ENCODE measurements at places on chromosomes 2 and 18. TPM values are rescaled to one million over a fixed set of nuclear protein-coding genes. Genes with fewer than 3 reads are reported as not detected.

GRCh38 chr2:56626927-56627326, 443.1 kb downstream of the CCDC85A start:
- DNase-seq = no peak

NR4A2 gene
- total RNA-seq = 7.9 TPM

- no peak for DNase-seq
These were observed 151.6 kb upstream of the CAPN13 start for GRCh38 chr2:30958918-30959265.

DNA sequence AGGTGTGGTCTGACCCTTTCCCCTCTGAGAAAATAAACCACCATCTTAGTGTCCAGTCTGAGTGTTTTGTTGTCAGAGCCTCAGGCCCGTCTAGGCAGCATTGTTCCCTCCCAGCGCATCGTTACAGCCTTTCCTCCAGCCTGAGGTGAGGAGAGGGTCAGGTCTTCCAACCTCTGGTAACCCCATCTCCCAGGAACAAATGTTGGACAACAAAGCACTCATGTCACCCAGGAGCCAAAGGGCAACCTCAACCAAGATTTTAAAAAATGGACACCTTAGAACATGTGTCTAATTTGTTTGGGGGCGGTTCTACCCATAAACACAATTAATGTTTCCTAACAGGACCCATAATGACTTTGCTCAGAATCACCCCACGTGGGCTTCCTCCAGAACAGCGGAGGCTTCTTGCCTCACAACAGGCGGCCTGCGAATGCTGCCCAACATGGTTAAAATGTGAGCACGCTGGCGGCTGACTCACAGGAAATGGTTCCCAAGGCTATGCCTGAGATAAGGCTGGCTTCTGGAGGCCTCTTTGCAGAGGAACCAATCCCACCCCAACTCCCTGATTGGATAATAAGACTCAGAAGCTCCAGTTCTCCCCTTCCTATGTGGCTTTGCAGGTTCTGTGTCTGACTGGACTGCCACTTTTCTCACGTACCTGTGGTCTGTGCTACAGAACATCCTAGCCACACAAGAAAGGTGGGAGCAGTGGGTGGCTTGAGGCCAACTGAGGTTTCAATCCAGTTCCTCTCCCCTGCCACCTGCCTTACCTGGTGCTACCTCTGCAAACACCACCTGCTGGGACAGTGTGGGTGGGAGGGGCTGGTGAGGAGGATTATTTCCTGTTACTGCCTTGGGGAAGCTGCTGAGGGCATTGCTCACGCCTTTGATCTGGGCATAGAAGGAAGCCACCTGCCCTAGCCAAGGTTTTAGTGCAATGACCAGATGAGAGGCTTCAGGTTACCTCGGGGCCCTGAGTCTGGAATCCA, 108.8 kb downstream of the B3GNT2 start:
- DNase-seq = no peak

PMAIP1 gene
- 4.6 TPM for total RNA-seq

DNA sequence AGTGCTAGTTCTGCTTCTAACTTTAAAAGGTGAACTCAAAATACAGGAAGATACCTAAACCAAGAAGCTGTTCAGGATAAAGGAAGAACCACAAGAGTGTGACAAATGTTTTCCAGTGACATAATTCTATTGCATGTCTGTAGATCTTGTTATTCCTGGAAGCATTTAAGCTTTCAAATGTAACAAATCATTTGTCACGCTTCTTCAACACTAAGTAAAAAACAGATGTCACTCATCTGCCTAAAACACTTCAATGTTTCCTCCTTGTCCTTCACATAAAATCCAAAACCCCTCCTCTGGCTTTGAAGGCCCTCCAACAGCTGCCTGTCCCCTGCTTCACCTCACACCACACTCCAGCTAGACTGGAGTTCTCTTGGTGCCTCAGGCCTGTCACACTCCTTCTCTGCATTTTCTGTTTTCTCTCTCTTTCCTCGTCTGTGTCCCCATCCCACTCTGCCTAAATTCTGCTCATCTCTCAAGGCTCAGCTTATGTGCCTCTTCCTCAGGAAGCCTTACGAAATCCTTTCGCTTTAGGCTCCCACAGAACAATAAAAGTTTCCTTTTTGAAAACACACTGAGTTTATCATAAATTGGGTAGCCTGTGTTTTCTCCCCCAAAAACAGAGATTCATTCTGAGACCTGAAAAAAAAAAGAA, 6.4 kb upstream of the CLEC4F start:
- no peak for DNase-seq

TMEM198 gene
- total RNA-seq = 8.2 TPM

DNA sequence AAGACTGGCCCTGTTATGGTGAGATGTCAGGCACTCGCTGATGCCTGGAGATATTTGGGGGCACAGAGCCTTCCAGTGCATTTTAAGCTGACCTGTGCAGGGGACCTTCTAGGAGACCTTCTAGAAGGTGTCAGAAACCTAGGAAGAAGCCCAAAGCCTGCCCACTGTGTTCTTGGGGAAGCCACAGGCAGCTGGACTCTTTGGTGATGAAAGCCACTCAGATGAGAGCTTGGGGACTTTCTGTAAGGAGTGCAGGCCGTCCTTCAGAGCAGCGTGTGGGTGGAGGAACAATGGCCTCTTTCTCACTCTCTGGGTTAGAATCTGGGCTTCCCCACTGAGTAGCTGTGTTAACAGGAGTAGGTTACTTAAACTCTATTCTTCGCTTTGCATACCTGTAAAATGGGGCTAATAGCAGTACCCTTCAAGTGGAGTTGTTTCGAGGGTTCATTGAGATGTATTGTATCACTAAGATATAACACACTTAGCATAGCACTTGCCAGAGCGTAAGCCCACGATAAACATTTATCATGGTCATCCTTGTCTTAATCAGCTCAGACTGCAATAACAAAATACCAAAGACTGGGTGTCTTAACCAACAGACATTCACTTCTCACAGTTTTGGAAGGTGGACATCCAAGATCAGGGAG, 322.3 kb upstream of the EPAS1 start:
- no peak for DNase-seq

DNA sequence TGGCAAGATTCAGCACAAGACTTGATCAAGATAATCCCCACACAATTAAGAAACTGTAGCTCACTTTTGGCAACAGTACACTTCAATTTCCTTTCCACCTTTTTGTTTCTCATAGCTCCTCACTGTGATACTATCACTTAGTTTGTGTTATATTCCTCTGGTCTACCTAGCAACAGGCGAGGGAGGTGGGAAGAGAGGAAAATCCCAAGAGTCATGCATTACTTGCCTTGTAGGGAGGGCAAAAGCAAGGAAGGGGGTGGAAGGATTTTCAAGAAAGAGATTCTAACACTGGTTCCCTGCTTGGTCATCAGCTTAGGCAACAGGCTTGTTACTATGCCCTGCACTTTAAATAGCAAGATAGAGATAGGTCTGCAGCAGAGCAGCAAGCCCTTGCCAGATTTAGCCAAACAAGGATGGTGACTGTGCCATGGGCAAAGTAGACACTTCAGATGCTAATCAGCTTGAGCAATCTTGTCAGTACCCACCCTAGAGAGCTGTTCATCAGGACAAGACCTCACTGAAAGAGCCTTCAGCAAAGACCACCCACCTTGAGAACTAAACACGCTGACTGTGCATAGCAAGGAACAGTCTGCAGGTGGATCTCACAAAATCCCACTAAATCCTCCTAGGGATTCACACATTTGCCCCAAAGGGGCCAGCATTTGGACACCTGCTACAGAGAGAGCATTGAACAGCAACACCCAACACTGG, 134.6 kb downstream of the MBD2 start:
- DNase-seq = no peak

GRCh38 chr2:105417857-105418436, 19.1 kb upstream of the FHL2 start:
- DNase-seq = no peak

ZDBF2 gene
- 41.4 TPM for total RNA-seq

UGT1A4 gene
- not detected for total RNA-seq

LIMS4 gene
- 1.4 TPM for total RNA-seq

TCF7L1 gene
- 57.2 TPM for total RNA-seq

DLGAP1 gene
- total RNA-seq = 16.7 TPM

GRCh38 chr2:183671233-183671632, 547.0 kb downstream of the NUP35 start:
- no peak for DNase-seq

TIMM21 gene
- total RNA-seq = 27.5 TPM

DNA sequence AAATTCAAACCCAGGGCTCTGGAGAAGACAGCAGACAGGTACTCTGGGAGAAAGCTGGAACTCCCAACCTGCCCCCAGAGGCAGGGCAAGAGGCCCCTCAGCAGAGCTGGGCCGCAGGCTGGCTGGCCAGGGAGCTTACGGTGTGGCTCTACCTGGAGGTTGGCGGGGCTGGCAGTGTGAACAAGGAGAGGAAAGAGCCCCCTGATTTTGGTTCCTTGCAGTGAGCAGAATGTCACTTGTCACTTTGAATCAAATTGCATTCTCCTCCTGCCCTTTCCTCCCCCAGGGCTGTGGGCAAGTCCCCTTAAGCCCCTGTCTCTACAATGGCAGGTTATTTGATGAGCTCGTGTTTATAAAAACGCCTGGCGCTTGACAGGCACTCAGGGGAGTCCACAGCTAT, 32.6 kb downstream of the MYO7B start:
- DNase-seq = no peak

- DNase-seq = no peak
These were observed 274.7 kb downstream of the ZNF521 start for GRCh38 chr18:25077038-25077943.

DNA sequence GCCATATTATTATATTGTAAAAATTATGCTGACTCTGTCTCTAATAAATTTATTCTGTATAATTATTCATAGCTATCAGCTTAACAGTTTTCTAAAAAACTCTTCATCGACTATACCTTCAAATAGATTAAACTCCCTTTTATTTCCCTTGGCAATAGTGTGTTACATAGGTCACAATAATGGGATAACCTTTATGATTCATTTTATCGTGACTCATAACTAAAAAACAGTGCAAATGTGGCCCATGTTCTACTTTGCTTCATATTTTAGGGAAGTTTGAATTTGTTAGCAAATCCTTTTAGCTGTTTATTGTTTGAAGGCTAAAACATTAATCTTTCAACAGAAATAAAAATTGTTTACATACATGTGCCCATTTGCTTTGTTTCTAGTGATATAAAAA, 783.2 kb upstream of the CDH2 start:
- DNase-seq = no peak

SLC23A3 gene
- total RNA-seq = 2.8 TPM

DNA sequence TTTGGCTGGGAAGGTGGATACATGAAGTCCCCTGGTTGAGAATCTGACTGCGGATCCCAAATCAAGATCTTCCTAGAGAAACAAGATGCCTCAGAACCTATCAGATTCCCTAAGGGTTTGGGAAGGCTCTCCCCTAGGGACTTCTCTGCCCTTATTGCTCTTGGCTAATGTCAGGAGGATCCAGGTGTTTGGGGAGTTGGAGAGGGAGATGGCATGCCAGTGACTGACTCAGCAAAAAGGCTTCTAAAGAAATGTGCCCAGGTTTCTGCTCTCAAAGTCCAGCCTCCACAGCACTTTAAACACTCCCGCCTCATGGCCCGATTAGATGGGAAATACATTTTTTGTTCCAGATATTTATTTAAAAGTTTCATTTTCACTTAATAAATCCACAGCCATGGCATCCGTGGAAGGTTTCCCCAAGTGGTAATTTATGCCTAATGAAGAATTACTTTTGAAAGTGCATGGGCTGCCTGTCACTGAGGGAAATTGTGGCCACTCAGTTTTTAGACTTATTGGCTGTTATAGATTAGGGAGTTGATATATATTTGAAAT, 156.4 kb downstream of the OSR1 start:
- DNase-seq = no peak

VRK2 gene
- 22.7 TPM for total RNA-seq

DNA sequence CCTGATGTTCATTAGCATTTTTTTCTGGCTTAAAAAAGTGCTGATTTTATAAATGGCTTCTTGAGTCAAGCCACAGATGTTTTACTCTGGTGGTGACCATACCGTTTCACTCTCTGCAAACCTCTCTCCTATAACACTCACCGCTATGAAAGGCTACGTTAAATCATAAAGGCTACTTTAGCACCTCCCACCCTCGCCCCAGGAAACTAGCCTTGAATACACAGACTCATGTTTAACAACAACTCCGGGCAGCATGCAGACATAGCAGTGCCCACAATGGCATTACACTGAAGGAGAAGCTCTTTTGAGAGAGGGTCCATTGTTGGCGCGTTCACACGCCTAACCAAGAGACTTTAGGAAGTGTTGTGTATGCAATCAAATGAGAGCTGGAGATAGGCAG, 5.6 kb downstream of the MYT1L start:
- DNase-seq = no peak

TRIB2 gene
- total RNA-seq = 57.8 TPM

CROCC2 gene
- total RNA-seq = 0.36 TPM

DNA sequence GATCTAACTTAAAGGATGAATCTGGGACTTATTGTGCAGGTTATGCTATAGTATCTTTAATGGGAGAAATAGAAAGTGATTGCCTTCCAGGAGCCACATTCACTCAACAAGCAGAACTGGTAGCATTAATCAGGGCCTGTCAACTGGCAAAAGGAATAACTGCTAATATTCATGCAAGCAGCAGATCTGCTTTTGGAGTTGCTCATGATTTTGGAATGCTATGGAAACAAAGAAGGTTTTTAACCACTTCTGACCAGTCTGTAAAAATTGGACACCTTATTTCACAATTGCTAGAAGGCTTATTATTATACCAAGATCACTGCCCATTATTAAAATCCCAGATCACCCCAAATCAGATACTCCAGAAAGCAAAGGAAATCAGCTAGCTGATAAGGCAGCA, 200.4 kb downstream of the MREG start:
- DNase-seq = no peak

DNA sequence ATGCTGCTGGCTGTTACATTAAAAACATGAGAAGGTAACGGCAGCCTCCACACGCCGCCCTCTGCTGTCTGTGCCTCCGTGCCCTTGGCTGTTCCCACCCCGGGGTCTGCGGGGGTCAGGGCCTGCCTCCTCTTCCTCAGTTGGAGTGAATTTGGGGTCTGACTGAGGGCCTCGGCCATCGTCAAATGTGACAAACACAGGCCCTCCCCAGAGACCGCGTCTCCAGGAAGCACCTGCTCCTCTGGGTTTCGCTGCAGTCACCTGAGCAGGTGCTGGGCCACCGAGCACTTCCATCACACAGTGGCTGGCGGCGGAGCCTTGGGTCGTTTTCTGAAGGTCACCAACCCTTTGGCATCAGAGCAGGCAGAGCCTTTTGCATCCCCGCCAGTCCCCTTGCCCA, 70.9 kb downstream of the NFATC1 start:
- no peak for DNase-seq

FOXI3 gene
- 0.57 TPM for total RNA-seq
